ENCODE measurements at places on chromosomes 4 and X.

- no peak for DNase-seq
Observed at GRCh38 chrX:100355680-100356079, 54.4 kb downstream of the PCDH19 start.

DNA sequence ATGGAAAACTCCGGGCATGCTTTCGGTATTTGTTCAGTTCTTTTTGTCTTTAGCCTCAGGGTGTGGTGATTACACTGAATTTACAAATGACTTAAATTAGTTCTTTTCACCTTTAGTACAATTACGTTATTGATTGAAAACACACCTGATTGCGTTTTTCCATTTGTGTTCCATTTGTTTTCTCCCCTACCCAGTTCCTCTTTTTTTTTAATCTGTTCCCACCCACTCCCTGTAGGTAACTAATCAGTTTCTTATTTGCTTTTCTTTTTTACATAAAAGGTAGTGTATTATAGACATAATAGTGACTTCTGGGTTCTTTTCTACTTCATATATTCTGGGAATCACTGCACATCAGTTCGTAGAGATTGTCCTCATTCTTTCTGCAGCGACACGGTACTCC lies 53.4 kb downstream of the TNIP2 start:
- no peak for DNase-seq

DNA sequence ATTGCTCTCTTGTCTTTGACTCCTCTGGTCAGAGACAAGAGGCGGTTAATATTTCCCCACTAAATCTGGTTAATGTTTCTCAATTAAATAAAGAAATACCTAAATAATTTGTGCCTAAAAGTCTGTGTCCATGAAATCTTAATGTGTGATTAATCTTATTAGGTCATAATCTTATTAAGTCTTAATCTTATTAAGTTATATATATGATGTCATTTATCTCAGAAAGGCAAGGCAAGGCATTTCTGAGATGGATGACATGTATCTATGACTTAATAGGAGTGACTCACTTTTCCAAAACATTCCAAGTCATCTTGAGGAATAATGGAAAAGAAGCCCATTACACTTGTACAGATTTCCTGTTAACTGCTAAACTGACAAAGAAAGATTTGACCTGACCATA lies 74.7 kb downstream of the TRAM1L1 start:
- DNase-seq: no peak

- no peak for DNase-seq
Observed at GRCh38 chrX:8832582-8833378, 31.6 kb upstream of the FAM9A start.

DNA sequence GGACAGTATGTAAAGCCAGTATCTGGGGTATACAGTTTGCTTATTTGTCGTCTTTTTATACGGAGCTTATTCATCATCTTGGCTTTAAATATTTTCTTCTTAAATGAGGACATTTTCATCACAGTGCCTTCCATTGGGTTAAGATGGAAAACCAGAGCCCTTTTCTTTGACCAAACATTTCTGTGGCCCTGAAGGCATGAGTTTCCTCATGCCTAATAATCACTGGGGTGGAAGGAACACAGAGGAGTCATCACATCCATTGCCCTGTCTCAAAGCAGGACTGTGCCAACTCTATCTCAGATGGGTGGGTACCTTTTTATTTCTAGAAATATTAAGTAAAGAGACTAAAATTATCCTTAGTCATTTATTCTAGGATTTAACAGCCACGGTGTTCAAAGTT lies 40.0 kb downstream of the CHRDL1 start:
- no peak for DNase-seq

- no peak for DNase-seq
Observed at GRCh38 chr4:79597266-79597665, 189.2 kb upstream of the GK2 start.

DNA sequence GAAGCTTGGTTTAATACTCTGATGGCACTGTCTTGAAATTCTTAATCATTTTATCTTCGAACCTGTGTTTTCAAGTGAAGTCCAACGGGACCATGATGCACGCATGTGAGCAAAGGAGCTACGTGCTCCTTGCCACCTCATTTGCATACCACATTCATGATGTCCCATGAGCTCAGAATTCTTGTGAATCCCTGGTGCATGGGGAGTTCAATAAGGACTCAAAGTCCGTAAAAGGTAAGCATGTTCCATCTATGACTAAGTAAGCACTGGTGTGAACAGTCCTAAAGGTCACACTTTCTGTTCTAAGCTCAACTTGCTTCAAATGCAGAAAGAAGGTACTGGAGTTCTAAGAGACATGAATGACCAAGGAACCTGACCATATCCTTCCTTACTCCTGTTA lies 13.1 kb upstream of the GPM6B start:
- no peak for DNase-seq

- DNase-seq: no peak
Observed at GRCh38 chr4:27873596-27873995, 1013.0 kb downstream of the STIM2 start.

DNA sequence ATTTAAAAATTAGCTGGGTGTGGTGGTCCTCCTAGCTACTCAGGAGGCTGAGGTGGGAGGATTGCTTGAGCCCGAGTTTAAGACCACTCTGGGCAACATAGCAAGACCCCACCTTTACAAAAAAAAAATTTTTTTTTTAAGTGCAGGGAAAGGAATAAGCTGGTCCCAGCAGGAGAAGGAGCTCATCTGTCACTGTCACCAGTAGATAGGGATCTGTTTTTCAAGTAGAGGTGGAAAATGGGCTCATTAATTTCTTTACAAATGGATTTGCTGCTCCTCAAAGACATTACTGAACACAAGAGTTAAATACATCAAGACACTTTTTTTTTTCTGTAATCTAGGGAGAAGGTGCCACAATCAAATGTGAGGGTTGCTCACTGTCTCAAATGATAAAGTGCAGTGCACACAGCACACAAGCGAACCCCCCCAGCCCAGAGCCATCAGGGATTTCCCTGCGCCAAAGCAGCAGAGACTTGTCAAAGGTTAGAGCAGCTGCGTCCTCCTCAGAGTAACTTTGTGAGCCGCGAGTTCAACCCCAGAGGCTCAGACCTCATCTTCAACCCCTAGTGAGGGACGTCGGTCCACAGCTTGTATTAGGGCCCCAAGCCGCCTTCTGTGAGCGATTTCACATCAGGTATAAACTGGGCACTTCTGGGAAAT lies 14.3 kb upstream of the MTNR1A start:
- DNase-seq: no peak

GRCh38 chrX:13428053-13428786 lies 108.4 kb upstream of the ATXN3L start:
- no peak for DNase-seq

- DNase-seq: no peak
Observed at GRCh38 chrX:340641-341423, 22.2 kb upstream of the GTPBP6 start.

GRCh38 chr4:85448906-85449890 lies 25.8 kb upstream of the ARHGAP24 start:
- DNase-seq: no peak

DNA sequence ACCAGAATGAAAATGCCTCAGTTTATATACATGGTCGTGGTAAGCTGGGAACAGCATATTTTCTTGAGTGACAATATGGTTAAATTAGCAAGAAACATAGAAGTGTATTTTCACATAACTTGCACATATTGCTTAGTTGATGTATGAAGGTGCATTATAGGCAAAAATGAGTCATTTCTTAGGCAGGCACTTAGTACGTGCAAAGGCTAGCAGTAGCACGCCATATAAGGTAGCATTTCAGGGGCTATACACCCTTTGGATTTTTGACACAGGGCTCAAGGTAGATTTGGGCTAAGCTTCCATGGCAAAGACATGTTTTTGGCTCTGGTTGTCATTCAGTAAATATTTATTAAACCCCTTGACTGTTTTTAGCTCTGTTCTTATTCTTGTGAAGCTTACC lies 33.1 kb downstream of the PCDH7 start:
- DNase-seq: no peak

GRCh38 chr4:137253949-137254348 lies 278.3 kb downstream of the PCDH18 start:
- no peak for DNase-seq

GRCh38 chr4:114226968-114227760 lies 247.7 kb upstream of the ARSJ start:
- DNase-seq: no peak

- no peak for DNase-seq
Observed at GRCh38 chr4:77582156-77582555, 23.5 kb upstream of the CXCL13 start.

- no peak for DNase-seq
Observed at GRCh38 chr4:27233531-27233930, 372.9 kb downstream of the STIM2 start.

DNA sequence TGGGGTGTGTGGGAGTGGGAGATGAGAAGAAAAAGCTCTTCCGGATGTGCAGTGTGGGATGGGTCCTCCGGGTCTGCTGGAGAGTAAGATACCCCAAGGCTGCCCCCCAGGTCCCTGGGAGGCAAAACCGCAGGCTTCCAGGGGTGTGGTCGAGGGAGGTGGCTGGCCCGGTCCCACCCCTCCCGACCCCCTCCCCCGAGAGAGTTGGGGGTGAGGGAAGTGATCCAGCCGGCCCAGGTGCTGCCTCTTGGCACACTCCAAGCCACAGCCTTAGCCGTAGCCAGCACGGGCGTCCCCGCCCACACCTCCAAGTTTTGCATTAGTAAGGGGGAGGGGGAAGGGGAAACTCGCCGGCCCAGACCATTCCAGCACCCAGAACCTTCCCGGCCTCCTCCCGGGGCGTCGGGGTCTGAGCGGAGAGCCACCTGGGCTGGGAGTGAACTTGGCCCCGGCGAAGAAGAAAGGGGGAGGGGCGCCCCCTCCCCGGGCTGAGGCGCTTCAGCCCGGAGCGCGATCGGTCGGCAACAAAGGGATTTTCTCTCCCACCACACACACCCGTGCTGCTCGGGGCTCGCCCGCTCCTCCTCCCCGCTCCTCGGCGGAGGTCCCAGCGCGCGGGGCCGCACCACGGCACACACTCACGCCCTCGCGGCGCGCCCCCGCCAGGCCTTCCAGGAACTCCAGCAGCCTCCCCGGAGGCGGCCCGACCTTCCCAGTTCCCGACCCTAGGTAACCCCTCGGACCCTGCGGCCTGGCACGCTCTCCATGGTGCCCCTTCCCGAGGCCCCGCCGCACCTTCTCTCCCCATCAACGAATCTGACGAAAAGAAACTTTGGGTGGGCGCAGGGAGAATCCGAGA lies 14.4 kb downstream of the BCOR start:
- no peak for DNase-seq

DNA sequence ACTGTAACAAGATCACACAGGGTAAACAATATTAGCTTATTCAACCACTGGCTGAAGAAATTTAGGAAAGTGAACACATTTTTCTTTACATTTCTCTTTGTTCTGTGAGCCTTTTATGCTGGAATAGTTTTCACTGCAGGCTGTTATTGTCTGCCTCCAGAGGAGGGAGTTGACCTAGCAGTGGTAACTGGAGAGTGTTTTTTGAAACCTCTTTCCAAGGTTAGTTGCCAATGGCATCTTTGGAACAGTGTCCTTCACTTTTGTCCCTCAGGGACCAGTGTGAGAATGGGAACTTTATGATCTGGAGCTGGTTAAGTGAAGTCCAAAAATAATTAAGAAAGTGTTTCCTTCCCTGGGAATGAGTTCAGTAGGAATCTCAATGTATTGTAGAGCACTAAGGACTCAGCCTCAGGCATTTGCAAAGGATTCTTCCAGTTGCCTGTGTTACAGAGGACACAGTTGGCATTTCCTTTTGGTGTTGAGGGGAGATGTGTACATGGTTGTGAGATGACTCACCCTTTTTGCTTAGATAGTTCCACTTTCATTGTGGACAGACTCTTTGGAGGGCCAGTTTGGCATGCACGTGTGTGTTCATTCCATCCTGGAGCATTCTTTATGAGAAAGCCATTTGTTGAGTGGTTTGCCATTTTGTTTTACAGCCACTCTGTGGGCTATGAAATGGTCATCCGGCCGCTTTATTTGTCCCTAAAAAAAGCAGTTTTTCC lies 61.3 kb downstream of the AR start:
- no peak for DNase-seq

- DNase-seq: no peak
Observed at GRCh38 chr4:73992050-73992449, 4.1 kb upstream of the PPBP start.

DNA sequence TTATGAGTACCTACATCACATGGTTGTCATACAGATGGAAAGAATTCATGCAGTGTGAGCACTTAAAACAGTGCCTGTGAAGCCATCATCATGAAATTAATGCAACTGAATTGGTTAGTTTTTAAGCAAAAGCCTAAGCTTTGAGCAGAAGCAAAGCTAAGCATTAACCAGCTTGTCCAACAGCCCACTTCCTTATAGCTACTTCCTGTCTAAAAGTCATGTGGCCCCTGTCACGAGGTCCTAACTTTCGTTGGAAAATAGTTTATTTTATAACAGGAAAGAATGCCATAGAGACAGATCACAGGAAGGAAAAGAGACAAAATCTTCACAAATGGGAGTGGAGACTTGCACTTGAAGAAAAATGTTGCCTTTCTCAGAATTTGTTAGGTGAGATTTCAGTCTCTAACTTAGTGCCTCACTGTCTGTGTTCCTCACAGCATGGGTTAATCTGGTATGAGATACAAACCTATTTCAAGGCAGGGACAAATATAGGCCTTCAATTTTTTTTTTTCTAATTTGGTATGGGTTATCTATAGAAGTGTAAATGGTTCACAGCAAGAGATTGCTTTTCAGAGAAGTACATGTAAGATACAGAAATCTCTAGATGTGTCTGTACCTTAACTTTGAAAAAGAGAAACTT lies 27.7 kb upstream of the VCX start:
- DNase-seq: no peak

DNA sequence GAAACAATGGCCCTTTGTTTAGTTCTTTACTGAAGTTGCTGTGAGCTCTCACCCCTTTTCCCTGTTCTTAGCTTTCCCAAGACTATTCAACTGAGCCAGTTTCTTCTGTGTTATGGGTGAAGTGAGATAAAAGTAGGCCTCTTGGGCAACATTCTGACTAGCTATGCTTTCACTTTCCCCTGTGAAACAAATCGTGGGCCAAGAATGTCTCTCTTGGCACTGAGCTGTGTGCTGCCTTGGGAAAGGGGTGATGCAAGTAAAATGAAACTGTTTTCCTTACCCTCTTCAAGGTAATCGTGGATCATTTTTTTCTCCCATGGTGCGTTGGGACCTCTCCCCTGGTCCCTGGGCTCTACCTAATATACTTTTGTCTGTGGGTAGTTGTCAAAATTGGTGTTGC lies 653.9 kb upstream of the MAGEB2 start:
- no peak for DNase-seq

- DNase-seq: no peak
Observed at GRCh38 chr4:83107631-83108030, 6.9 kb downstream of the PLAC8 start.

DNA sequence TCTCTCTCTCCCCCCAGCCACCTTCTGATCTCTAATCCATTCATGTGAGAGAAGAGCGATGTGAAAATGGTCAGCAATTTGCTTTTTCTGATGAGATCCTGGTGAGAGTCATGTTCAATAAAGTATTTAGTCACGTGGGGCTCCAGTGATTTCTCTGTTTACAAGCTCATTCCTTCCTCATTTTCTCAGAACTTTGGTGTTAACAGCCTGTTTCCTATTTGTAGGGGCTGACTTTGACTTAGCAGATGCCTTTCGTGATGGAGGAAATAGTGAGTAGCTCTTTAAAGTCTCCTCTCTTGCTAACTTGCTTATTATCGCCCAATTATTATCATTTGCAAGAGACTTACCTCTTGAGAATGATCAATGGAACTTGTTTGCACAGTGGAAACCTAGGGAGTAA lies 72.6 kb upstream of the CD99 start:
- DNase-seq: no peak

- DNase-seq: no peak
Observed at GRCh38 chr4:54946741-54947140, 178.7 kb downstream of the KDR start.

GRCh38 chr4:139581096-139581495 lies 25.1 kb upstream of the SETD7 start:
- DNase-seq: no peak

Measured in stimulated activated CD8-positive, alpha-beta memory T cell treated with anti-CD3 and anti-CD28 coated beads, Interleukin-7, amount 100 ng/mL, for 1 hour (primary cell).